ENCODE measurements at places on chromosomes 3 and 15.
A peak's percentile ranks its signal among the peaks of the same experiment; 100 is the strongest.

DNA sequence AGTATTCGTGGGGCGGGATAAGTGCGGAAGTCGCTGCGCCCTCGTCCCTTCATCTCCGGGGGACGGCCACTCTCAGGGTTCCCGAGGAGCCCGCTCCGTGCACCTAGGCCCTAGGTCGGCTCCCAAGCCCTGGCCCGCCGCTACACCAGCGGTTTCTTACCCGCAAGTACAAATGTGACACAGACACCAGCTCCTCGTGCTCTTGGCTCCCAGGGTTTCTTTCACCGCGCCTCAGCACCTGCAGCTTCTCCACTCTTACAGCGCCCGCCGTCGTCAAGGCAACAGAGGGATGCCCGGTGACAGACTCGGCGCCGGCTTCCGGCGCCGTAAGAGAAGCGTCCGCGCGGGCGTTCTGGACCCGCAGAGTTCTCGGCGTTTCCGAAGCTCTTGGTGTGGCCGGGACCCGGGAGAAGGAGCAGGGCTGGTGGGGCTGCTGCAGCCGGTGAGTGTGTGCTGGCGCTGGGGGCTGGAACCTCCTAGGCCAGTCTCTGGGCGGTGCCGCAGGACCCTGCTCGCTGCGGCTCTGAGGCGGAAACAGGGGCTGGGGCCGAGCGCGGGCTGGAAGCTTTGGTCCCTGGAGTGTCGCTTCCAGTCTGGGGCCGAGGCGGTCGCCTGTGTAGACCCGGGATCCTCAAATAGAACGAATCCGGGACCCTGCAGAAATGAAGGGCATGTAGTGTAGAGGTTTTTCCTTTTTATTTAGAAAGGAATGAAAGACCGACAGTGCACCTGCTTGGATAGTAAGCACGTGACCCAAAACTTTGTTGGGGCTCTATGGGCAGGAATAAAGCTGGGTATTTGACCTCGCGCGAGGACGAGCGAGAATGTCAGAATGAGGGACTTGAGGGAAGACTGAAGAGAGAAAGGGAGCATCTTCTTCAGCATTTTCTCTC is 155.4 kb upstream of the GOLGA6L4 start:
- DNase-seq = no peak

GRCh38 chr3:154517404-154517803 is 87.4 kb upstream of the GPR149 start:
- DNase-seq = no peak

GRCh38 chr3:35705904-35706303 is 66.6 kb downstream of the ARPP21 start:
- DNase-seq = no peak

DNA sequence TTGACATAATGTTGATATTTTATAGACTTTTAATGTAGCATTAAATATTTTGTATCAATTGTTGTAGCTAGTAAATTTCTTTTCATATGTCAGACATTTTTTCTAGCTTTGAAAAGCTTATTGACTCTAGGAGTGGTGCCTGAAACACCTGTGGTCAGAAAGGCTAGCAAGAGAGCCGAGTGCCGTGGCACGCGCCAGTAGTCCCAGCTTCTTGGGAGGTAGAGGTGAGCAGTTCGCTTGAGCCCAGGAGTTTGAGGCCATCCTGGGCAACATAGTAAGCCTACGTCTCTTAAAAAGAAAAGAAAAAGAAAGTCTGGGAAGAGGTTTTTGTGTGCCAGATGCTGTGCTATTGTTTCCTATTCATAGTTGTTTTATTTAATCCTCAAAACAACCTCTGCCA is 198.2 kb downstream of the FEZF2 start:
- DNase-seq = no peak

DNA sequence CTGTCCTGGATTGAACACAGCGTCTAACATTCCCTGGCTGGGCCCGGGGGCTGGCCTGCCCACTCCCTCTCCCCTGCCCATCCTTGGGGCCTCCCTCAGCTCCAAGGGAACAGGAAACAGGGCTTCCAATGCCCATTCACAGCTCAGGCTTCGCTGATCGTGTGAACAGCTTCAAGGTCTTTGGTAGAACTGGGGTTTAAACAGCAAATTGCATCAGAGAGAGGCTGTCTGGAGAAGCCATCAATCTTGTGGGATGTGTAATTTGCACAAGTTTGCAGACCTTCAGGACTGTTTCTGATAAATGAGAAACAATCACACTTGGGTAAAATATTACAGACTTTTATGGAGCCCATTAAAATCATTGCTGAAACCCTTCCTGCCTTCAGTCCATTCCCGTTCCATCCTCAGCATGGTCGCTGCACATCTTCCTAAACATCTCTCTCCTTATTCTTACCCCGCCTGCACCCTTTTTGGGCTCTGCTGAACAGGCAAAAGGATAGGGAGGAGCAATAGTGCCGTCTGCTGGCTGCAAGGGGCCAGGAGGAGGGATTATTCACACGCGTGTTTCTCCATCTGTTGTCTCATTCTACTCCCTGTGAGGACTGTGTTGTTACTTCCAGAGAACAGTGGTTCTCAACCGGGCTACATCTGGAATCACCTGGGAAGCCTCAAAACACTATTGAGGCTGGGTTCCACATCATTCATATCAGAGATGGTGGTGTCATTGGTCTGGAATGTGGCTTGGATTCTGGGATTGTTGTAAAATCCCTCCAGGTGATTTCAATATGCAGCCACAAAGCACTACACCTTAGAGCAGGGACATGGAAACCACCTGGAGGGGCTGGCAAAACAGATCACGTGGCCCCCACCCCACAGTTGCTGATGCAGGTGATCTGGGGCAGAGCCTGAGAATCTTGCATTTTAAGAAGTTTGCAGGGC is 116.3 kb downstream of the CLSTN2 start:
- DNase-seq = no peak

DNA sequence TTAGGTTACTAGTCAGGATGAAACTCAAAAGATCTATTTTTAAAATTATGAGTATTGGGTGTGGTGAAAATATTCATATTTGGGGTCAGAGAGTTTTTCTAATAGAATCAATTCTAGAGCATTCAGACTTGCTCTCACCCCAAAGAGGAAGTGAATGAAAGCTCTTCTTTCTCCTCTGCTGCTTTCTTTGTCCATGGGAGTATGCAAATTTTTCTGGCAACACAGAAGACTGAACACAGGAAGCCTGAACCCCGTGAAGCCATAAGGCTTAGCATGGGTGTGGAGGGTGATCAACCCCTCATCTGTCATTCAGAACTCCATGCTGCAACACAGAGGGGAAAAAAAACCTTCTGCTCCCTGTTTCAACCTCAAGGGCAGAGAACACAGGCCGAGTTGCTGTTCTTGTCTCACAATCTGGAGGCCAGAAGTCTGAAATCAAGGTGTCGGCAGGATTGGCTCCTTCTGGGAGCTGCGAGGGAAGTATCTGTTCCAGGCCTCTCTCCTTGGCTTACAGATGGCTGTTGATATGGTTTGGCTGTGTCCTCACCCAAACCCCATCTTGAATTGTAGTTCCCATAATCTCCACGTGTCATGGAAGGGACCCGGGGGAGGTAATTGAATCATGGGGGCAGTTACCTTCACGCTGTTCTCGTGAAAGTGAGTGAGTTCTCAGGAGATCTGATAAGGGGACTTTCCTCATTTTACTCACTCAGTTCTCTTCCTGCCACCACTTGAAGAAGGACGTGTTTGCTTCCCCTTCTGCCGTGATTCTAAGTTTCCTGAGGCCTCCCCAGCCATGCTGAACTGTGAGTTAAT is 33.7 kb upstream of the CD47 start:
- DNase-seq = peak; percentile 38

DNA sequence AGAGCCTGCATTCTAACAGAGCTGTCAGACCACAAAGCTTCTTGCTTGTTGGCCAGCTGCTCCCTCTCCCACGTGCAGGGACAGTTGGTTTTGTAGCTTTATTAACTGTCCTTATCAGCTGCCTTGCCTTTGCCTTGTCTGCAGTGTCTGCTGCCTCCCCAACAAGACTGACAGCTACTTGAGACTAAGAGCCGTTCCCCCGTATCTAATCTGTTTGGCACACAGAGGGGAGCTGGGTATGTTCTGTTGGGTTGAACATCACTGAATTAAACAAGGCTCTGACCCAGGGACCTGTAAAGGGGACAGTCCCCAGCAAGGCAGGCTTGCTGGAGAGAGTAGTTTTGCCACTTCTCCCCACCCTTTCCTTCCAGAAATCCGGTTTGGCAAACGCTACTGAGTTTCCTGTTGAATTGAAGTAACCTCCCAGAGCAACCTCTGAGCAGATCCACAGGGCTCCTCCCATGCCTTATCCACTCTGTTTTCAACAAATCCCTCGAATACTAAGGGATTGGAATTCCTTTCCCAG is 116.1 kb downstream of the ANP32A start:
- DNase-seq = no peak

- DNase-seq = no peak
These were observed 17.8 kb downstream of the HERC1 start for GRCh38 chr15:63815796-63816533.

DNA sequence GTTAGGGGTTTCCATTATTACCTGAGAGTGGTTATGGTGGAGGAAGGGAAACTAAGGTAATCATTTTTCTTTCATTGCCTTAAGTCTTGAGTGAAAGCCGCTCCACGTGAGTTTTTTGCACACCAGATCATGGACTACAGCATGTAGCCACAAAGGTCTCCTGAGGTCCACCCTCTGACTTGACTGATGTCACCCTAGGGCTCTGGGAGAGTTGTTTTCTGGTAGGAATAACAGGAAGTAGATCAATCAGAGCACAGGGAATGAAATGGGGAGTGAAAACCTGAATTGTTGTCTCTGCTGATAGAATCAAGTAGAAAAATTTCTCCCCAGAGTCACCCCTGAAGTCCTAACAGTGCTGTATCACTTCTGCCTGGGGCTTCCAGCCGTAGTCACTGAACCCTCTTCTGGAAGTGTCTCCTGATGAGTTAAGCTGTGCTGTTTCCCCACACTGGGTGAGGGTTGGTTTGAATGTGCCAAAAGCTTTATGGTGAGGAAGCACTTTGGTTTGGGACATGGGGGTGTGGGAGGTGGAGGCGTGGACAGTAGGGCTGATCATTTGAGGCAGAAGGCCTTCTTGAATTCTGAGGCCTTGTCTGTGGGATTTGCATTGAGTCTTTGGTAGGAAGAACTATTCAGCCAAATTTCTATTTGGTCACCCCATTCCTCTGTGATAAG is 64.3 kb downstream of the SLCO3A1 start:
- DNase-seq = no peak

- no peak for DNase-seq
These were observed 141.0 kb upstream of the HACD2 start for GRCh38 chr3:123725652-123726400.

- no peak for DNase-seq
These were observed 400.4 kb upstream of the RARB start for GRCh38 chr3:25027650-25028049.

- DNase-seq = no peak
These were observed 98.8 kb downstream of the AKAP13 start for GRCh38 chr15:85479071-85479647.

GRCh38 chr3:77407441-77407840 is 367.5 kb downstream of the ROBO2 start:
- no peak for DNase-seq

GRCh38 chr3:181764544-181764943 is 52.8 kb downstream of the SOX2 start:
- DNase-seq = no peak

DNA sequence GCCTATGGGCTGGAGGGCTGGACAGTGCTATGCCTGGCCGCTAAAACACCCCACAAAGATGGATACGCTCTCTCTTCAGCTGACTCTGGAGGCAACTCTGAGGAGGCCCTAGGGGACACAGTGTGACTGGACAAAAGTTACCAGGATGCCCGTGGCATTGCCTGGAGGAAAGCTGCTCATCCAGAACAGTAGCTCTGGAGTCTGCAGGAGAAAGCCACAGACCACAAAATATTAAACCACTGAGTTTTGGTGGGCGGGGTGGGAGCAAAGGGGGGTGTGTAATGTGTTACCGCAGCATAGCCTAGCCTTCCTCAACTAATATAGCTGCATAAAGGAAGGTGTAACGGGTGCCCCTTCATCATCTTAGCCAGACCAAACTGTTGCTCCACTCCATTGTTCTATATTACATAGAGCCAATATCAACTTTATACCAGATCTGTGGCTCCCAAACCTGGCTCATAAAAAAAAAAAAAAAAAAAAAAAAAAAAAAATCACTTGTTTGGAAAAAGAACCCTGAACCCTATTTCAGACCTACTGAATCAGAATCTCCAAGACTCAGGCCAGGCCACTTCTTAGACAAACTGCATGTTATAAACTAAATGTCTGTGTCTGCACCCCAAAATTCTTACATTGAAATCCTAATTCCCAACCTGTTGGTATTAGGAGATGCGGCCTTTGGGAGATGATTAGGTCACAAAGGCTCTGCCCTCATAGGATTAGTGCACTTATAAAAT is 132.6 kb downstream of the TNIK start:
- no peak for DNase-seq

- DNase-seq = no peak
These were observed 13.0 kb downstream of the P2RY12 start for GRCh38 chr3:151371526-151371925.

GRCh38 chr3:42164656-42165055 is 73.5 kb downstream of the TRAK1 start:
- DNase-seq = no peak

GRCh38 chr3:16929311-16929710 is 44.6 kb downstream of the PLCL2 start:
- no peak for DNase-seq

DNA sequence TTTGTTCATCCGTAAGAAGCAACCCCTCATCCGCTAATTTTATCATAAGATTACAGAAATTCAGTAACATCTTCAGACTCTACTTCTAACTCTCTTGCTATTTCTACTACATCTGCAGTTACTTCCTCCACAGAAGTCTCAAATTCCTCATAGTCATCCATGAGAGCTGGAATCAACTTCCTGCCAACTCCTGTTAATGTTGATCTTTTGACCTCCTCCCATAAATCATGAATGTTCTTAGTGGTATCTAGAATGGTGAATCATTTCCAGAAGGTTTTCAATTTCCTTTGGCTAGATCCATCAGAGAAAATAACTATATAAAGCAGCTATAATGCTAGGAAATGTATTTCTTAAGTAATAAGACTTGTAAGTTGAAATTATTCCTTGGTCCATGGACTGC is 115.1 kb downstream of the TAFA4 start:
- no peak for DNase-seq

DNA sequence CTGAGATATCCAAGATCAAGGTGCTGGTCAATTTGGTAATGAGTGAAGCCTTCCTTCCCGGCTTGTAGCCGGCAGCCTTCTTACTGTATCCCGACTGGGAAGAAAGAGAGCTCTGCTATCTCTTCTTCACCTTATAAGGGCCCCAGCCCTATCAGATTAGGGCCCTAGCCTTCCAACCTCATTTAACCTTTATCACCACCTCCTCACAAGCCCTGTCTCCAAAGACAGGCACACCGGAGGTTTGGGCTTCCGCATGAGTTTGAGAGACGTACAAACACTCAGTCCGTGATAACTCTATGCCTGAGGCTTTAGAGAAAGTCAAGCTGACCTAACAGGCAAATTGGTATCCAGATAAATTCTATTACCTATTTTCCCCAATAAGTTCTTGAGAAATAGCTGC is 243.9 kb downstream of the OPA1 start:
- no peak for DNase-seq

Measured in activated naive CD8-positive, alpha-beta T cell treated with anti-CD3 and anti-CD28 coated beads, Interleukin-2, amount 50 U/mL, for 16 hours (primary cell).